ENCODE measurements at places on chromosomes 12 and 14.
A peak's percentile ranks its signal among the peaks of the same experiment; 100 is the strongest.

GRCh38 chr14:83461521-83461920 is 1927.9 kb upstream of the SEL1L start:
- H3K27me3 ChIP-seq = no peaks in the 10 kb centered on the region
- H3K4me3 ChIP-seq = no peak overlapping the region
- no peaks in the 10 kb centered on the region for H3K4me1 ChIP-seq
- no peak for DNase-seq

- peaks cover 6% of the 10 kb centered on the region for H3K4me1 ChIP-seq
- no peaks in the 10 kb centered on the region for H3K36me3 ChIP-seq
- peak overlapping the region; percentile 61 for H3K4me3 ChIP-seq
- H3K27ac ChIP-seq = no peak overlapping the region
- DNase-seq = no peak
Measured at GRCh38 chr12:77324416-77324762, 259.0 kb upstream of the E2F7 start.

GRCh38 chr14:51293149-51293911 is 53.3 kb downstream of the TMX1 start:
- peak; percentile 62 for DNase-seq
- H3K36me3 ChIP-seq = no peaks in the 10 kb centered on the region
- H3K4me1 ChIP-seq = peaks cover 6% of the 10 kb centered on the region
- peak overlapping the region; percentile 62 for H3K27ac ChIP-seq
- no peaks in the 10 kb centered on the region for H3K27me3 ChIP-seq

GRCh38 chr12:46110223-46110611 is 119.8 kb upstream of the SCAF11 start:
- H3K4me3 ChIP-seq = no peak overlapping the region
- H3K27me3 ChIP-seq = no peaks in the 10 kb centered on the region
- DNase-seq = no peak

DNA sequence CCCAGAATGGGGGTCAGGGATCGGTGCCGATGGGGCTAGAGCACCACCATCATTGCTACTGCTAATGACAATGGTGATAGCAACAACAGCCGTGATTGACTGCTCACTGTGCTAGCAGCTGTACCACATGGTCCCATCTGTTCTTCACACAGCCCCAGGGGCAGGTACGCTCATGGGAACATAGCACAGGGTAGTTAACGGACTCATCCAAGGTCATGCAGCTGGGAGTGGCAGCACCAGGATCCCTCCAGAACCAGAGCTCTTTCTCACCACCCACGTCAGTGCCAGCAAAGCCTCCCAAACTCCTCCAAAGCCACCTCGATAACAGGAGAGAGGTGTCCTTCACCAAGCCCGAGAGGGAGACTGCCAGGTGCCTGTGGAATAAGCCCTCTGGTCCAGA is 11.2 kb upstream of the DYNC1H1 start:
- H3K36me3 ChIP-seq = no peaks in the 10 kb centered on the region
- no peak overlapping the region for H3K27ac ChIP-seq
- H3K4me3 ChIP-seq = no peak overlapping the region
- peaks cover 17% of the 10 kb centered on the region for H3K4me1 ChIP-seq

DNA sequence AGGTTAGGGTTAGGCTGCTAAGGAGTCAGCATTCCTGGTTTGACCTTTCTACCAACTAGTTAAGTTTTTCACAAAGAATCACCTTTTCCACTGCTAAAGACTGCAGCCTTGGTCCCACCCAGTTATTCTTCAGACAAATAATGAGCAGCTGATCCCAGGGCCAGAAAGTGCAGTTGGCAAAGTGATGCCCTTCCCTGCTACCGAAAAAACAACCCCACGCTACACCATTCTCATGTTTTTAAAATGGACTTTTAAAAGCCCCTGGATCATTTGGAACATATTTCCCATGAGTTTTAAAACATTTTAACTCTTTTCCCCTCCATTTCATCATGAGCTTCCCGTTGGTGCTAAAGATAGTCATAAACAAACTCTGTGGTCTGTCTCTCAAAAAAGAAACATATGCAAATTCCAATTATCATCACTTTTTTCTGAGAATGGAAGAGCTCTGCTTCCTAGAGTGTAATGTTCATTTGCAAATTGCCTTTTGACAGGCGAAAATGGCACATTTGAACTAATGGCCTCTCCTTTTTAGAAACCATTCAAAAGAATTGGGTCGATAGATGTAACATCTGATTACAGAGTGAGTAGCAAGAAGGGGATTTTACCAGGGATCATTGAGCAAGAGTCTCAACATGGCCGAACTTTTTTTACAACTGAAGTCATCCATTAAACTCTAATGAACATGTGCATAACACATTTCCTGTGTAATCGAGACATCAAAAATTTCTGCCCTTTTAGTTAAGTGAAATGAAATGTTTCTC is 129.3 kb upstream of the RAP1B start:
- no peak for DNase-seq
- H3K4me1 ChIP-seq = no peaks in the 10 kb centered on the region
- H3K36me3 ChIP-seq = no peaks in the 10 kb centered on the region
- H3K27me3 ChIP-seq = no peaks in the 10 kb centered on the region
- H3K4me3 ChIP-seq = no peak overlapping the region
